Activated CD4-positive, alpha-beta T cell treated with anti-CD3 and anti-CD28 coated beads for 1 hour (primary cell): ENCODE measurements at places on chromosomes 13 and 19.

DNA sequence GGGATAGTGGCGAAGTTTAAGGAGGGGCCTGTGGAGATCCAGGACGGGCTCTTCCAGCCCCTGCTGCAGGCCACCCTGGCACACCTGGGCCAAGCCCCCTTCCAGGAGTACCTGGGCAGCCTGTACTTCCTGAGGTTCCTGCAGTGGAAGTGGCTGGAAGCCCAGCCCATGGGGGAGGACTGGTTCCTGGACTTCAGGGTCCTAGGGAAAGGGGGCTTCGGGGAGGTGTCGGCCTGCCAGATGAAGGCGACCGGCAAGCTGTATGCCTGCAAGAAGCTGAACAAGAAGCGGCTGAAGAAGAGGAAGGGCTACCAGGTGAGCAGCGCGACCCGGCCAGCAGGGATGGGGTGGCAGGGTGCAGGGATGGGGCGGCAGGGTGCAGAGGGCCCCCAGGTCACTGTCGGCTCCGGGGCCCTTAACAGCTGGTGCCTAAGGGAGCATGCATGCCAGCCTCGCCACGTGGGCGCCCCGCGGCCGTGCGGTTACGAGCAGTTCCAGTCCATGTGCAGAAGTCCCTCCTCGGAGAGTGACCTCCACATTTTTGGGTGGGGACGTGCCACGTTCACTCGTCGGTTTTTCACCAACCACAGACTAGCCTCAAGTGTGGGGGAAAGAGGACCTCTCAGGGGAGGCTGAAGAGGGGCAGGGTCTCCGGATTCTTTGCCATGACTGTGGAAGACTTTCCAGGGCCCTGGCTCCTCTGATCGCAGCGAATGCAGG lies 912 bp downstream of the GRK1 start:
- no peak for DNase-seq

DNA sequence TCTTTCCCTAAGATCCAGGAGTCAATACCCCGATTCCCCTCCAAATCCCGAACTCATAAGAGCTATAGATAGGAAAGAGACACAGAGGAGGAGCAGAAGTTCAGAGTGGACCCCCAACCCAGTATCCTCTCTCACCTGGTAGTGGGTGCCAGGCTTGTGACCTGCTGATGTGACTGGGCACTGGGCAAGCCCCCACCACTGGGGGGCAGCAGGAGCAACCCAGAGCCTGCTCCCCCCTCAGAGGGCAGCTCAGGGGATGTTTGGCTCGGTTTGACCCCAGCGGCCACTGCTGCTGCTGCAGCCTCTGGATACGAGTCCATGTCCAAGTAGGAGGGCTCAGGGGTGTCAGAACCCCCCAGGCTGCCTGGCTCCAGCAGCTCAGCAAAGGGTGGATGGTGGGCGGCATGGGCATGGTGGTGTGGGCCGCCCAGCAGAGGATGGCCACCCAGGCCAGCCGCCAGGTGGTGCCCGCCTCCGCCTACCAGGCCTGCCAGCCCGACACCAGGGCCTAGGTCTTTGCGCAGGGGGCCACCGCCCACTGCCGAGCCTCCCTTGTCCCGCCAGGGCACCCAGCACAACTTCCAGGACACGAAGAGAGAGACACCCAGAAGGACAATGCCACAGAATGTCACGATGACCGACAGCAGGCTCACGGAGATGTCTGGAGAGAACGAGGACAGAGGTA lies 7.4 kb downstream of the SYT3 start:
- DNase-seq: no peak

- DNase-seq: no peak
Observed at GRCh38 chr13:111037927-111038326, 77.2 kb upstream of the ARHGEF7 start.

DNA sequence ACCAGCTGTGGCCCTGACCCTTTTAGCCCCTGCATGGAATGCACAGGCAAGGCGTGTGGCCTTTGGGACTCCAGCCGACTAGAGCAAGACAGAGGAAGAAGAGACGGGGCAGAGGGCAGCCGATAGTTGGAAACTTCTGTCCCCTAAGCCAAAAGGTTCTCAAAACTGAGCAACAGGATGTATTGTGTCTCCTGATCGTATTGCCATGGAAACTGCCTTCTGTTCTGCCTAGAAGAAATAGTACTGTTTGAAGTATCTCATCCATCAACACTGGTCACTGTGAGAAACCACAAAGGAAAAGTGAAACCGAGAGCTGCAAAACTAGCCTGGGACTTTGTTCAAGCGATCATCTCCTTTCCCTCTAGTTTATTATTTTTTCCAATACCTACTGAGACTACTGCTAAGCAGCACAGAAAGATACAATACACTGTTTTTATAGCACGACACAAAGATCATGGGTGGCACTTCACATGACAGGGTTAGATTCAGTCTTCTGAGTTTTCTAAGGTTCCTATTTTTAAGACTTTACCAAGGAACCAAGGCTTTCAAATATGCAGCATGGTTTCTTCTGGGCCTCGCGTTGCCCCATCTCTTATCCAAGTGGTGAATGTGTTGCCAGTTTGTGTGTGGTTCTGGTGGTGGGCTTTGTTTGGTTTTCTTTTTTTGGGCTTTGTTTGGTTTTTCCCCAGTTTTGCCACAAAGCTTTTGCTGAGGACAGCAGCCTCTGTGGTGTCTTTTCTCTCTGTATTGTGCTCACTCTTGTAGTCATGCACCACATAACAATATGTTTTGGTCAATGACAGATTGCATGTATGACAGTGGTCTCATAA lies 49.3 kb upstream of the GPR183 start:
- DNase-seq: no peak

DNA sequence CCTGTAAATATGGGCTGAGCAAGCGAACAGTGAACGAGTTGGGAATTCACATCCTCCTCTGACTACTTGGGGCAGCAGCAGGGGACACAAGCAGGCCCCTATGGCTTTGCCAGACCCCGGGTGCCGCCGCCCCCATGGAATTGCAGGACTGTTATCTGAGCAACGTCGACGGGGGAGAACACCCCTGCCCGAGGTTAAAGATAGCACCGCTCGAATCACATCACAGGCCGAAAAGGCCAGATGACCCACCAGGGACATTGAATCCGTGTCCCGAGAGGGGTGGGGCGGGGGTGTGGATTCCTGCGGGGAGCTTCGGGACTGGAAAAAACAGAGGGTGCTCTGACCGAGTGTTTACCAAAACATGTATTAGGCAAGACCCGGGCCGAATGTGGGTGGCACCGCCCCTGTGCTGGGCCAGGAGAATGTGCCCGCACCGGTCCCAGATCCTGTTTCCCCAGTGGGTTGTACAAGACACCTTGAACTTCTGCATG lies 9.1 kb downstream of the FEM1A start:
- DNase-seq: no peak

DNA sequence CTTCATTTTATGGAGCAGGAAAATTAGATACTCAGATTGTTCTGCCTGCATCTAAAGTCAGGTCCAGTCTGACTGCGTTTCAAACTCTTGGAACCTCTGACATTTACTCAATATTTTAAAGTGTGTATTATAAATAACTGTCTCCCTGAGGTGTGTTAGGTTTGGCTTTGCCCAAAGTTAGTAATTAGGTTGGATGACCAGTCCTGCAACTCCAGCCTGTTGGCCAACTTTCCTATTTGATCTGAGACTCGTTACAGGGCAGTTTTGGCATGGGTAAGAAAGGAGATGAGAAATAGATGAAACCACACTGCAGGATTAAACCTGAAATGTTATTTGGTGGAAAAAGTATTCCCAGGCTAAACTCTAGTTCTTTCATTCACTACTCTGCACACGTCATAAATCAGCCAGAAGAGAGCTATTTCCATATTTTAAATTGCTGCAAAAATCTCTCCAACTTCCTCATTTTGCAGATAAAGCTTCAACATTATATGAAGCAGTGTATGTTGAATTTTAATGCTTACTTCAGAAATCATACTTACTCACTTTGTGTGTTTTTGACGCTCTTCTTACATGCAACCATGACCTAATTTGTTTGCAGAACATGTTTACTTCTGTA lies 357.1 kb downstream of the DCT start:
- no peak for DNase-seq

- no peak for DNase-seq
Observed at GRCh38 chr13:111882351-111882750, 184.6 kb upstream of the SOX1 start.

DNA sequence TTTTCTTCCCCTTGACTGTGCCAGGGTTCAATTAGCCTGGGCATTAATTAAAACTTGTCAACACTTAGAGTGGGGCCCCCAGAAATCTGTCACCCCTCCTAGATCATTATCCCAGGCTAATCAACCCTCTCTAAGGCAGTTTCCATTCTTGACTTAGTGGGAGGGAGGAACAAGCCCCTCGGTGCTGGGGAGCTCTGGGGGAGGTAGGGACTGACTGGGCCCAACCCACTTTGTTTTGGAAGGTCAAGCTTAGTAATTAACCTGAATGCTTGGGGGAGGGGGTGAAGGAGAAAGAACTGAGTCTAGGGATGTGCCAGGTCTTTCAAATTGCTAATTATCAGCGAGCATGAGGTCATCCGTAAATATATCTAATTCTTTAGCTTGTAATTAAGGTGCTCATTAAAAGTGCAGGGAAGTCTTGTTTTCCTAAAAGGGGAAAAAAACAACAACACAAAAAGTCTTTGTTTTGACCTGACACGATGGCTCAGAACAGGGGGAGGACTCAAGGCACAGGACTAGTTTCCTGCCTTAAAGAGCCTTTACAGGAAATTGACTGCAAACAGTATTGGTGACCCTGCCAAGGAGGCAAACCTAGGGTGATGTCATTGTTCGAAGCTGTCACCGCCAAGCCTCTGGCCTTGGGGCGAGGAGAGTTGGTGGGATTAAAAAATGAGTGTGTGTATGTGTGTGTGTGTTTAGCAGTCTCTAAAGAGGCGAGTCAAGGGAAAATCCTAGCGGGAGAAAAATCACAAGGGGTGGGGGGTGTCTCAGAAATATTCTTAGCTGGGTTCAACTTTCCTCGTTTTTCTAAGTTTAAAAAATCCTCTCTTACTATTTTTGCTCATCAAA lies 19.4 kb downstream of the ACTN4 start:
- DNase-seq: no peak

GRCh38 chr13:51771418-51772104 lies 32.4 kb downstream of the DHRS12 start:
- DNase-seq: no peak

- no peak for DNase-seq
Observed at GRCh38 chr13:97252735-97253134, 30.6 kb downstream of the MBNL2 start.

GRCh38 chr19:43778651-43779050 lies 2.1 kb downstream of the KCNN4 start:
- DNase-seq: no peak

- DNase-seq: no peak
Observed at GRCh38 chr13:30572859-30573275, 44.9 kb upstream of the USPL1 start.

- DNase-seq: no peak
Observed at GRCh38 chr13:58488251-58488650, 856.7 kb downstream of the PCDH17 start.

- no peak for DNase-seq
Observed at GRCh38 chr13:76929320-76929719, 19.0 kb upstream of the ACOD1 start.

- DNase-seq: peak; percentile 65
Observed at GRCh38 chr13:51070005-51070649, 40.9 kb downstream of the C13orf42 start.

DNA sequence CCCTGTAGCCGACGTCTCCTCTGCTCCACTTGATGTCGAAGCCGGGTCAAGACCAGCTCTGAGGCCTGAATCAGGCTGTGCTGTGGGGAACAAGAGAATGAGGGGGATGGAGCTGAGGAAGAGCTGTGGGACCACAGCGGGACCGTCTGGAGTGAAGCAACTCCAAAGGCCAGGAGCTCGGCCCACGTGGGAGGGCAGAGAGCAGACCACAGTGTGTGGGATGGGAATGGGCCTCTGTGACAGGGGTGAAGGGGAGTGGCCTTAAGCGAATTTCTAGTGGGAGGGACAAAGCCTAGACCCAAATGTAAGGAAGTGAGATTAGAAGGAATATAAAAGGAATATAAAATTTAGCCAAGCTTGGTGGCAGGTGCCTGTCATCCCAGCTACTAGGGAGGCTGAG lies 3.8 kb upstream of the SLC8A2 start:
- no peak for DNase-seq

GRCh38 chr19:55303477-55303876 lies 19.7 kb downstream of the BRSK1 start:
- no peak for DNase-seq

- no peak for DNase-seq
Observed at GRCh38 chr13:91357613-91358386, 10.3 kb downstream of the MIR17HG start.

DNA sequence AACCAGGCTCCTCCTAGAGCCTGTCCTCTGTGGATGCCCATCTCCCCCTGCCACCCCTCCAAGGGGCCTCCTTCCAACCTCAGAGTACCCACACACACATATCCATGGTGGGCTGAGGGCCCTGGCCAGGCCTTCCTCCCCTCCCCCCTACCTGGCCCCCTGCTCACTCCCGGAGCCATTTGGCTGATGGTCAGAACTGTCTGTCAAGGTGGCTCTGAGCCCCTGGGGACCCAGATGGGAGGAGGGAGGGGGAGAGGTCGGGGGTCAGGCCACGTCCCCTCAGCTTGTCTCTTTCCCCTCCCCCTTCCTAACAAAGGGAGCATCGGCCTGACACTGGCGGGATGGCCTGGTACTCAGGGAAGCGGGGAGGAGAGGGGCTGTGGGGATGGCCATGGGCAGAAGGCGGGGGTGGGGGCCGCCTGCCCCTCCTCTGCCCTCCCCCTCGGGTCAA lies 18.7 kb upstream of the POU2F2 start:
- DNase-seq: no peak

DNA sequence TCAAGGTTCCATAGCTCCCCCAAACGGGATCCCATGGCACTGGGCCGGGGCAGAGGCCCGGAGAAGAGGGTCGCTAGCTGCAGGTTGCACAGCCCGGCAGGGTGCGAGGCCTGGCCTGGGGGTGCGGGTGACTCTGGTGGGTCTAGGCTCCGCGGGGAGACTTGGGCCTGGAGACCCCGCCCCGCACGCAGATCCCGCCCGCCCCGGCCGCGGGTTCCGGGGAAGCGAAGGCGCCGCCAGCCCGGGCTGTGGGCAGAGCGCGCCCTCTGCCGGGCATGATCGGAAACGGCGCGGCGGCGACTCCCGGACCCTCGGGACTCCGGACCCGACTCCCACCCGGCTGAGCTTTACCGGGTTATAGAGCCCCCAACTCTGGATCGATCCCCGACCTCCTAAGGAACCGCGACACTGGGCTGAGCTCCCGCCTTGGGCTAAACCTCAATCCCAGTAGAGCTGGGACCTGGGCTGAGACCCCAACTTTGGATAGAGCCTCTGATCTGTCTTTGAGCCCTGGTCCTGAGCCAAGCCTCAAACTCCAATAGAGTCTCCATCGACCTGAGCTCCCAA lies 3.1 kb upstream of the TNFAIP8L1 start:
- DNase-seq: peak; percentile 61

DNA sequence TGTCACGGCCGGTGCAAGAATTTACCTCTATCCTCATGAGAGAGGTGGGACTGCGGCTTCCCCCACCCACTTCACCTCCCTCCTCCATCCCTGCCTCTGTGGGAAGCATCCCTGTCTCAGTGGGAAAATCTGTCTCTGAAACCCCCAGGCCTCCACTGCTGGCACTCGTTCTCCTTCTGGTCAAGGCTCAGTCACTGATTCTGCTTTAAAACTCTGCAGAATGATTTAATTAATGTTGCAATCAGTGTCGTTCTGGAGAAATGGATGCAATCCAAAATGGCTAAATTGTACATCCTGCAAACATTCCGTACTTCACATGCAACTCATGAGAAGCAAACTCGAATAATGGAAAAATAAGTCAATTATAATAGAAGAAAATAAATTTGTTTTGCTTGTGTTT lies 5.6 kb downstream of the RASL11A start:
- no peak for DNase-seq
